ENCODE measurements at places on chromosomes 1 and 21.

DNA sequence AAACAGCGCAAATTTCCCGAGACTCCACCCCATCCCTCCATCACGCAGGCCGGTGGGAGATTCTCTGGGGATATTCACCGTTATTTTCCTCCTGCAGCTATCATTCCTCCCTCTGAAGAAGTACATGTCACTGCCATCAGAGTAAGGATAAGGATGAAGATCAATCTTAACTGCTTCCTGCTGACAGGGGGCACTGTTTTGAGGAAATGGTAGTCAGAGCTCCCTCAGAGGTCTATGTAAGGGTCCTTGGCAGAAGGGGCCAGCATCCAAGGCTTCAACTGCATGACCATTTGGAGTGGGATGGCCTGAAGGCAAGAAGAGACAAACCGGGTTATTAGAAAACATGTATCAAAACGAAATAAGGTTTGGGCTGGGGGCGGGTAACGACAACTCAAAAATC lies 111.5 kb downstream of the KCNK1 start:
- DNase-seq = no peak

GRCh38 chr1:100034470-100034869 lies 64.7 kb downstream of the SLC35A3 start:
- no peak for DNase-seq

GRCh38 chr1:212328248-212328647 lies 43.0 kb downstream of the PPP2R5A start:
- DNase-seq = no peak

GRCh38 chr1:5119366-5120234 lies 465.2 kb downstream of the AJAP1 start:
- no peak for DNase-seq

DNA sequence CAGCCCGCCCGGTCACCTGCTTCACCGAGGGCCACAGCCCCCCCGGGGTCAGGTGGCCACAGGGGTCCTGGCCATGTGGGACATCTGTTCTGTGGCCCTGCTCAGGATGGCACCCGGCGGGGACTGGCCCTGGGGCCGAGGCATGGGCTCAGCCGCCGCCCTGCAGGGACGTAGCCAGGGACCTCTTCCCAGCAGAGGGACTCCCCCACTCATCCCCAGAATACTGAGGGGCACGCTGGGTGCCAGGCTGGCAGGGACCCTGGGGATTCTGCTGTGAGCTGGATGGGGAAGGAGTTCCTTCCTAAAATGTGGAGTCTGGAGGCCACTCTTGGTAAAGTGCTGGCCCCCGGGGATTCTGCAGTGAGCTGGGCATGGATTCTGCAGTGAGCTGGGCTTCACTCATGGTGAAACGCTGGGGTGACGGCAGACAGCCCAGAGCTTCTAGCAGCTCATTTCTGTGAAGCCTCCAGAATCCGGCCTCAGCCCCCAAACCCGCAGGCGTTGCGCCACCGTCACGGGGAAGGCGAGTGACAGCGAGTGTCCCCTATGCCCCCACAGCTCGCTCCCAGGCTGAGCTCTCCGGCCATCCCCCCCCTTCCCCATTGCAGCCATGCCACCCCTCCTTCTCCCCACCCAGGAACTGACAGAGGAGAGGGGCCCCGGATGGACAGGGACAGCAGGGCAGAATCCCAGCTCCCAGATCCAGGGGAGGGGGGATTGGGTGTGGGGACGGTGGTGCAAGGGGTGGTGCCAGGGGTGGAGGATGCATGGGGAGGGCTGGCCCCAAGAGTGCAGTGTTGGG lies 1.4 kb downstream of the ITGB2 start:
- DNase-seq = no peak

DNA sequence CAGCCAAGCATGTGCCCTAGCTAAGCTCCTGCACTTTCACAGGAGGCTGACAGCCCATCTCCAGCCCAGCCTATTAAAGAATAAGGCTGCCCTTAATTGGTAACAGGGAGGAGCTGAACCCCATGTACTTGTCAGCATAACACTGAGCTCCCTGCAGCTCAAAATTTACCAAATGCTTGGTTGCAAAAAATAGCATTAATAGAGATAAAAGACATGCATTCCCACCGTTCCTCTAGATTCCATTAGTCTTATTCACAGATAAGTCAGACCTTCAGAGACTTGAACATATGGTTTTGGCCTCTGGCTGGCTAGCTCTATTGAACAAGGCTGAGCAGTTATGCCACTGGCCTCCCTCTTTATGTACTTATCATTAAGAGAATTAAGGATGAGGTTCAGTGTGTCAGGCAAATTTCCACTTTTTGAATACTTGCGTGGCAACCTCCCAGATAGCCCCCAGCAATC lies 29.2 kb downstream of the OLFML3 start:
- peak; percentile 91 for DNase-seq

GRCh38 chr1:212651521-212651920 lies 43.0 kb downstream of the ATF3 start:
- DNase-seq = no peak

GRCh38 chr1:44717156-44717555 lies 13.8 kb downstream of the RNU5D-1 start:
- DNase-seq = no peak

GRCh38 chr1:170367615-170368014 lies 164.4 kb upstream of the GORAB start:
- no peak for DNase-seq

DNA sequence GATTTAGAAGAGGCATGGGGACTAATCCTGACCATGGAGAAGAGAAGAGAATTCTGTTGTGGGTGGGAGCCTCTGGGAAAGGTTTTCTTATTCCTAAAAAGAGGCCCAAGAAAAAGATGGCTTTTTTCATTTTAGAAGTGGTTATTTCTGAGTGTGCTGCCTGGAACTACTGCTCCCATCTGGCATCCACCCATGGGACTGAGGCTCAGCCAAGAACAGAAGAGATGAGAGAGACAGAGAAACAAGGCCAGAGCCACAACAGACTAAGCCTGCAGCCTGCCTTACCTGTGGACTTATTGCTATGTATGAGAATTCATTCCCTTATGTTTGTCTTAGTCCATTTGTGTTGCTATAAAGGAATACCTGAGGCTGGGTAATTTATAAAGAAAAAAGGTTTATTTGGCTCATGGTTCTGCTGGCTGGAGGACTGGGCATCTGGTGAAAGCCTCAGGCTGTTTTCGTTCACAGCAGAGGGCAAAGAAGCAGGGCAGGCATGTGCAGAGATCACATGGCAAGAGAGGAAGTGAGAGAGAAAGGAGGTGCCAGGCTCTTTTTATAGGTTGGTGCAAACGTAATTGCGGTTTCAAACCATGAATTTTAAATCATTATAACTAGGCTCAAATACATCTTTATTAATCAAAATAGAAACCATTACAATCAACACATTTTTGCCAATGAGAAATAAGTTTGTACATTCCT lies 57.5 kb upstream of the PRDM2 start:
- DNase-seq = no peak

GRCh38 chr1:160161965-160162705 lies 10.7 kb downstream of the ATP1A4 start:
- peak; percentile 19 for DNase-seq

GRCh38 chr1:150528196-150528595 lies 12.6 kb downstream of the FALEC start:
- peak; percentile 37 for DNase-seq

- peak; percentile 40 for DNase-seq
Measured at GRCh38 chr1:78224861-78225552, 179.2 kb downstream of the GIPC2 start.

DNA sequence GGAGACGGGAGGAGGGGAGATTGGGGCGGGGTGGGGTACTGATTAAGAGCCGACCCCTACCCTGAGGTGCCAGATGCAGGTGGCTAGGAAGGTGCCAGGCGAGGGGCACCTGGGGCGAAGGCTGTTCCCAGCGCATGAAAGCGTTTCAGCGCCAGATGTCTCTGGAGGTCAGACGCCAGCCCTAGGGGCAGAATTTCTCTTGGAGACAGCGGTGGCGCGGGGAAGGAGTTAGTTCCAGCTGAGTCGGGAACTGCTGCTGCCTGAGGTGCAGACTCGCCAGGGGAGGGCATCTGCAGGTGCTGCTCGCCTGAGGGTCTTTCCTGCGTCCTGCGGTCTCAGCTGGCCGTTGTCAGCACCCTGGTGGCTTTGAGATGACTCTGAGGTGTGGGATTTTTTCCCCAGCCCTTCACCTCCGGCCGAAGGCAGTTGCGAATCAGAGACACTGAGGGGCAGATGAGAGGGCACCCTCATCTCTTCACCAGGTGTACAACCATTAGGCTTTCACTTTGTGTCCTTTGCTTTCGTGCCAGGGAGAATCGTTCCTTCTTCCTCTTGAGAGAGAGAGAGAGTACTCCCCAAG lies 539 bp downstream of the CGN start:
- peak; percentile 20 for DNase-seq

- DNase-seq = no peak
Measured at GRCh38 chr1:248824701-248825100, 1.0 kb downstream of the SH3BP5L start.

- DNase-seq = no peak
Measured at GRCh38 chr1:83905315-83905907, 93.5 kb downstream of the TTLL7 start.

DNA sequence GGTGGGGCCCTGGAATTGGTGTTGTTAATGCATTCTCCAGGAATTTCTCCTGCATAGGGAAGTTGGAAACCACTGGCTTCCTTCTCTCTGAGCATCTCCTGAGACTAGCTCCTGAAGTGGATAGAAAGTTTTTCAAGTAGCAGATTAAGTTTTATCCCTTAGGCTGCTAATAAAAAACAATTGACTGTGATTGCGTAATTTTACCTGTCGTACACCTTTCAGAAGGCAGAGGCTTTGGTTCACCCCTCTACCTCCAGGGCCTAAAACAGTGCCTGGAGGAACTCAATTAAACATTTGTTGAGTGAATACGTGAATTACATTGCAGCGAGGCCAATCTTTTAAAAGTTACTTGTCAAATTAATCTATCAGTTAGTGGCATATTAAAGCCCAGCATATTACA lies 3.4 kb downstream of the ITSN1 start:
- DNase-seq = no peak

GRCh38 chr1:19759740-19760089 lies 40.0 kb downstream of the TMCO4 start:
- no peak for DNase-seq

DNA sequence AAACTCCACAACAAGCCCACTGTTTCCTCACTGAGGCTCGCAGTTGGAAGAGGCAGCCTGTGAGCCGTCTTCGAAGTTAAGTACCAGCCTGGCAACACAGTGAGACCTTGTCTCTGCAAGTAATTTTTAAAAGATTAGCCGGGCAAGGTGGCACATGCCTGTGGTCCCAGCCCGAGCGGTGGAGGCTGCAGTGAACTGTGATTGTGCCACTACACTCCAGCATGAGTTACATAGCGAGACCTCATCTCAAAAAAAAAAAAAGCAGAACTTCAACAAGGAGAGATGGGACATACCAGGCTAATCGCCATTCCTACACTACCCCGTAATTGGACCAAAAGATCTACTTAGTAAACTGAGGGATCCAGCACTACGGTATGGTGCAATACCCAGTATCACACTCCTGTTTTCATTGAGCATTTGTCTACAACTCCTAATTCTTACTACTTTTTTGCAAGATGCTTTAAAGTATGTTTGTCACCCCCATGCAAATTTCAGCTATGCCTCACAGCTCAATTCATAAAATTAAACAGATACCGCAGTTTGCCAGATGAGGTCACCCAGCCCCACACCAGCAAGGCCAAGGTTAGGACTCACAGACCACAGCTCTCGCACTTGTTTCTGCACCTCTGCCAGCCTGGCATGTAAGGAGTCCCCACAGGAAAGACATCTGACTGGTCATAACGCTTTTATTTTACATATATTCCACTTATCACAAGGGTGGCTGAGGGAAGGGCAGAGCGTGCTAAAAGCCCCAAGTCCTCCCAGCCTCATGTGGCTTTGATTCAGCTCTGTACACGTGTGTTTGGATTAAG lies 21.0 kb downstream of the SDE2 start:
- no peak for DNase-seq

DNA sequence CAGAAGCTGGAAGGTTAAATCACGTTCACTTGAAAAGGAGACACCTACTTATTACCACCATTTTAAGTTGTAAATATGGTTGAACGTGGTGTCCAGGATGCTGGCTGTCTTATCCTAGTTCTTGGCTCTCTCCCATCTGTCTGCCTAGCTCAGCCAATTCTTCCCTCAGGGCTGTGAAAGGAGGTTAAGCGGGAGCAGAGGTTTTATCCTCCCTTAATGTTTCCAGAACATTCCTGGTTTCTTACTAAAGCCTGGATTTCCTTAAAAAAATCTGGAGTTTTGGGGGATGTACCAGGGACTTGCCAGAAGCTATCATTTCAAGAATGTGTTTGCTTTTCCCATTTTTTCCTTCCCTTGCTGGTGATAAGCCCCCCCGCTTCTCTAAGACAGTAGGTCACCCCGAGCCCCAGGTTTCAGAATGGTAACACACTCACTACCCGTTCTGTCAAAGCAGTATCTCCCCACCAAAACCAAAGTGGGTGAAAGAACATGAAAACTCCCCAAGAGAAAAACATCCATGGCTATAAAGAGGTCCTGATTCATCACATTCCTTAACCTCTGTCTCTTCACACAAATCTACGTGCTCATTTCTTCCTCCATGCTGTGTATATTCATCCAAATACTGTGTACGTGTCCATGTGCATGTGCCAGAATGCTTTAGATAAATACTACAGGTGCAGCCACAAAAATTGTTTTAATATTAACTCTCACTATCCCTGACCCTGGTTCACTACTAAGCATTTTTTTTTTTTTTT lies 114.7 kb downstream of the MAP3K21 start:
- peak; percentile 65 for DNase-seq

- DNase-seq = no peak
Measured at GRCh38 chr1:5404412-5405203, 587.6 kb downstream of the NPHP4 start.

DNA sequence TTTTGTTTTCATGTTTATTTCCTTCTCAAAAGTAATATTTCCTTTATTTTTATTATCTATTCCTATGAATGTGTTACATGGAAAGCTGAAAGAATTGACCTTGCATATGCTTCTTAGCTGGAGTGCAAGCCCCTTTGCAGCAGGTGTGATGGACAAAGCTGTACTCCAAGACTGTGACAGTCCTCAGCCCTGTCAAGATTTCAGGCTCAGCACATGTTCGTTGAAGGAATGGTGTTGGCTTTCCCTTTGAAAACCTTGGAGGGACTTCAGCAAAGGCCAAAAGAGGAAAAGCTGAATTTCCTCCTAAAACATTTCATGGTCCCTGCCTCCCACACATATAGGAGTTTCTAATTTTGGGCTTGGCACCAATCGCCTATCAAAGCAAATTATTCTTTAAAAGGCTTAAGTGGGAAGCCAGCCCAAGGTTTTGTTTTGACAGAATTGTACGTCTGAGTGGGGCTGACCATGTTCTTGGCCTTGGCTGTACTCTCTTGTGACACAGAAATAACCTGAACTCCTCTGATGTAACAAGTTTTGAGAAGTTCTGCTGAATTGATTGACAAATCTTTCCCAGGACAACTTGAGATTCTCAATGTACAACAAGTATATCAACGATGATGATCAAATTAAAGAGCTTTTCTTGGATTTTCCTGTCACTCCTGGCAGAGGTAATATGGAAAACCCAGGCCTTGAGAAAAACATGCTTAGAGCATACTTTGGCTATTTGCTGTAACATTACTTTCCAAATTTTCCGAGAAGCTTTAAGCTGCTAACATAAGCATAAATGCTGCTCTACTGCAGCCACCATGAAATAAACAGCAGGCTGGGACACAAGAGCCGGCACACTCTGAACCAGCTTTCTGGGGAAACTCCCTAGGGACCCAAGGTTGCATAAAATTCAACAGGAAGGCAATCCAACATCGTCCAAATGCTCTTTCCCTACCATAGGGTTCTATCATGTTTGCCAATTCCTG lies 135.7 kb upstream of the ZNF648 start:
- no peak for DNase-seq

GRCh38 chr21:29538115-29538514 lies 239.4 kb downstream of the BACH1 start:
- DNase-seq = peak; percentile 10

All from NCI-H226 (cell line).